ENCODE measurements at places on chromosomes 4 and X.

DNA sequence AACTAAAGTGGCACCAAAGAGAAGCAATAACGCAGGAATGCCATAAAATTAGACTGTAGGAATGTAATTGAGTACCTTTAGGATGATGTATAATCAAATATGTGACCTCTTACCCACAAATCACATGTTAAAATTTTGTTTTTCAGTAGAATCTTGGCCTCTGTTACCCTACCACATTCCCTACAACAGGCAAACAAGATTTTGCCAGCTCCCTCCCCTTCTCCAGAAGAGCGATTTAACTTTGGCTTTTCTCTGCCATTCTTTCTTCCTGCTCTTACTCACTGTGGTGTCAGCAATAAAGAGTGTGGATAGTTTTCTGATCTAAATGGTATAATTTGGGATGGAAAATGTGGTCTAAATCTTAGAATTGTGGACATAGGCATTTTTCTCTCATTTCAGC, 57.2 kb downstream of the TRIM2 start:
- no peak for DNase-seq

DNA sequence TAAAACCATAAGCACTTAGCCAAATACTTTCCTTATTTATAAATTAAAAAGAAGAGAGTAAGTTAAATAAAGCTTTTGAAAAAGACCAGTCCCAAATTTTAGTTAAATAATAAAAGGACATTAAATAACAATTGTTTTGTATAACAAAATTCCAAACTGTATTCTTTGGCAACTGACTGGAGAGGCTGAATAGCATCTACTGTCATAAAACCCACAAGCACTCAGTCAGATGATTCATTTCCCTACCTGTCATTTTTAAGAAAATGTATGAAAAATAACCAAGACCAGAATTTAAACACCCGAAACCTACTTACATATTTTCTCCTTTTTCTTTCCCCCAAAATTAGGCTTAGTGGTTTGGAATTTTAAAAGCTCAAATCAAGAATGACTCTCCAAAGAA, 32.5 kb upstream of the SMIM10L2A start:
- DNase-seq = no peak

- no peak for DNase-seq
Measured at GRCh38 chrX:43973249-43974099, at the start of gene NDP. Gene NDP, minus strand, starts transcription at chrX:43973390. Its CDS starts 14,745 bp downstream, at chrX:43958645.

DNA sequence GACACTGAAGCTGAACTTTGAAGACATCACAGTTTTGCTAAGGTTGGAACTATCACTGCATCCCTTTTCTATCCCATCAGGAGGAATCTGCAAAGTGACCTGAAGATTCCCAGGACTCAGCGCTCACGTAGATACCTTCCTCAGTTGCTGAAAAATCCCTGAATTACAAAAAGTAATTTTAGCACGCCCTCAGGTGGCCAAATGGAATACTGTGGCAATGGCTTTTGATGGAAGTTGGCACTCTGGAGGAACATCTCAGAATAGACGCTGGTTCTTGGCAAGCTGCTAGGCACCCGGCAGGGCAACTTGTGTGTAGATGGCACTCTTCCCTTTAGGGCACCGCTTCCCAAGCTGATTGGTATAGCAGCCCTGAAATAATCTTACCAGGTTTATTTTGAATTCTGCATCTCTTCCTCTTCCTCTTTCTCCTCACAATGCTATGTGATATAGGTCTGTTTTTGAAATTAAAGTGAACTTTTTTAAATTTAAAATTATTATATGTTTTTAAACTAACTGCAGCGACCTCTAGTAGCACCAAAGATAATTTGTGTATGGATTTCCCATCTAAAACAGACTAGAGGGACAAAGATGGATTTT, 16.3 kb upstream of the ESX1 start:
- DNase-seq = peak; percentile 17

DNA sequence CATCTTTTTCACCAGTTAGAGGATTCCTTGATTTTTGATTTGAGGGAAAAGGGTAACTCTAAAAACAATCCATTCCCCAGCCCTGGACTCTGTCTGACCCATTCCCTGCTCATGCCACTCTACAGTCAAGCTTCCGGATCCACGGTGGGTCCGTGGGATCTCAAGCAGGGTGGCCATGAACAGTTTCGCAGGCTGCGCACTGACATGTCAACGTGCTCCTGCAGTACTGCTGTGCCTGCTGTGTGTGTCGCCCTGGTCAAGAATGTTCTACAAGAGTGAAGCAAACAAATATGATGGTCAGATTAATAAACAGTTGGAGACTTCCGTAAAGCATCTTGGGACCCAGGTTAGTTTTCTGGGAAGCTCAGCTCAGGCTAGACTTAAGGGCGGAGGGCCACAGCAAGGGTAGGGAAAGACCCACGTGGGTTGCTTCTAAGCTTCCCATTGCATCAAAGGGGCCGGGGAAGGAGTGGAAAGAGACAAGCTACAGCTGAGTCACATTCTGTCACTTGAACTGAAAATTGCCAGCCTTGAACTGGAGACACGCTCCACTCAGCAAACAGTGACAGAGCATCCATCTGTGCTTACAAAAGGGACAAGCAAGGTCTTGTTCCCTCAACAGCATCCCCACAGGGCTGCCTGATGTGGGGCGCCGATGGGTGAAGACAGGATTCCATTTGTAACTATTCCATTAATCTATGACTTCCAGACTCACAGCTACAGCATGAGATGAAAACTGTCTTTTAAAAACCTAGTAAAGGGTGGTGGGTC, 81.8 kb downstream of the MTMR1 start:
- DNase-seq = no peak

DNA sequence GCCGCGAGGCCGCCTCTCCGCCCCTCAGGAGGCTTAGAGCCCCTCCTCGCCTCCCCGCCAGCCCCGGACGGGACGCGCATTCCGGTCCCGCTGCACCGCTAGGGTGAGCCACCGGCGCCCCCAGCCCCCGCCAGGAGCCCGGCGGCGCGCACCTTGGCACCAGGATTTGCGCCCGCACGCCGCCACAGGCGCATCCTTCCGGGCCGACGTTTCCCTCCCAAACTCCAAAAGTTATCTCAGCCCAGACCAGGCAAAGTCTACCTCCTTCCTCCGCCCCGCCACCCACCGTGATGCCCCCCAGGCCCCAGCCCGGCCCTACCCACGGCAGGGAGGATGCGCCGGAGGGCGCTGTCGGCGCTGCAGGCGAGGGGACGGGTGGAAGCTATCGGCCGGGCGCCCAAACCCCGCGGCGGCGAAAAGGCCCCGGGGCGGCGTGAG, 538 bp downstream of the SCML2 start:
- DNase-seq = no peak

GRCh38 chr4:3563403-3563802, 31.2 kb upstream of the LRPAP1 start:
- DNase-seq = no peak

GRCh38 chr4:120769227-120769626, 153.3 kb downstream of the PRDM5 start:
- peak; percentile 92 for DNase-seq

DNA sequence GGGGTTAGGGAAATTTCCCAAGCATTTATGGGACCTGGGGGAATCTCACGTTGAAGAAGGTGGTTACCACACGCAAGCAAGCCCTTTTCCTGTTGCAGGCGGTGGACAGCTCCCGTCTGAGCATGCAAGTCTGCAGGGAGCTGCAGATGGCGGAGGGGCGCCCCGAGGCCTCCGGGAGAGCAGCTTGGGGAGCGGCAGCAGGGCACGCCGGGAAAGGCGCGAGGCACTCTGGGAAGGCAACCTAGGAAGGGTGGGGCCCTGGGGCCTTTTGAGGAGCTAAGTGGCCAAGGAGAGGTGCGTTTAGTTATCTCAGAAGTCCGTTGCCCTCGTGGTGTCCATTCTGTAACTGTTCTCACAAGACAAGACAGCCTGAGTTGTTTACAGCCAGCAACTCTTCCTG, 57.0 kb upstream of the SLC25A4 start:
- no peak for DNase-seq

- no peak for DNase-seq
Measured at GRCh38 chrX:118904218-118904617, 70.2 kb upstream of the LONRF3 start.

GRCh38 chr4:1232661-1233621, 16.0 kb downstream of the CTBP1 start:
- peak; percentile 80 for DNase-seq
